ENCODE measurements at places on chromosomes 1 and 21.

DNA sequence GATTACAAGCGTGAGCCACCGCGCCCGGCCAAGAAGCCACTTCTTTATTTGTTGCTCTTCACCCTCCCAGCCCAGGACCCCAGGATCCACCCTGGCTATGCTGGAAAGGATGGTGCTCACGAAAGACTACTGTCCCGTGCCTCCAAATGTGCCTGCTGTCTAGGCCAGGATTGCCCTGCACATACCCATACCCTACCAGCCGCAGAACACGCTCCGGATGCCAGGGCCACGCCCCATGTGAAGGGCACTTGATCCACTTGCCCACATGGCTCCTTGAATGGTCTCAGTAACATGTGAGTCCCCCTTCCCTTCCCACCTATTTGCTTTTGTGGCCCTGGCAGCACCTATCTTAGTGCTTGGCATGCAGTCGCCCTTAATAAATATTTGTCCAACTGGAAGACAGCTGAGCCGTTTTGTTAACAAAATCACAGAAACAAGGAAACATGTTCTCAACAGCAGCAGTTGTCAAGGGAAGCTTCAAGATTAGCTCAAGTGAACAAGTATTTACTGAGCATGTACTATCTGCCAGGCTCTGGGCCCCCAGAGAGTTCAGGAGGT is 13.8 kb upstream of the UBXN10 start:
- DNase-seq, result no peak

DNA sequence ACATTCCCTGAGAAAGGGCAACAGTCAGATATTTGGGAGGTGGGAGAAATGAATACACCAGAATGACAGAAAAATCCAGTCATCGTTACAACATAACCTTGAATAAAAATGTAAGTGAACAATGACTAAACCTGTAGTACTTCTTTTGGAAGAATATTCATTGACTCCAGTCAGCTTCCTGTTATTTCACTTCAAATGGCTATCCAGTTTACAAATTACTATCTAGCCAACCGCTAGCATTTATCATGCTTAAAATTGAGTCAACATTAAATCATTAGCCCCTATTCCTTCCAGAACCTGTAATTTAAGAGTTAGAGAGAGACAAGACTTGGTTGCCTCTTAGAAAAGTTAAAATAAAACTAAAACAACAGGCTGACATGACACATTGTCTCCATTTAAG is 33.6 kb downstream of the WLS start:
- no peak for DNase-seq

DNA sequence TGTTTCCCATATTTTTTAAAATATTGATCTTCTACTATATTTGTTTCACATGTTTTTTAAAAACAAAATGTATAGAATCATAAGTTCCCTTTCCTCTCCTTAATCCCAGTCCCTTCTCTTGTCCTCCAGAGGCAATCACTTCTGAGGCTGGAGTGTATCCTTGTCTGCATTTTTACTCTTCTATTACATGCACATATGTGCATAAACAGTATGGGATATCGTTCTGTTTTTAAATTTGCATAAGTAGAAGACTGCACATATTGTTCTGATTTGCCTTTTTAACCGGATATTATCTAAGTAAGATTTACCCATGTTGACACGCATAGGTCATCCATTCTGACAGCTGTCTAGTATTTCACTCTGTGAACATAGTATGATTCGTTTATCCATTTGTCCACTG is 142.0 kb downstream of the TRABD2B start:
- DNase-seq, result no peak

DNA sequence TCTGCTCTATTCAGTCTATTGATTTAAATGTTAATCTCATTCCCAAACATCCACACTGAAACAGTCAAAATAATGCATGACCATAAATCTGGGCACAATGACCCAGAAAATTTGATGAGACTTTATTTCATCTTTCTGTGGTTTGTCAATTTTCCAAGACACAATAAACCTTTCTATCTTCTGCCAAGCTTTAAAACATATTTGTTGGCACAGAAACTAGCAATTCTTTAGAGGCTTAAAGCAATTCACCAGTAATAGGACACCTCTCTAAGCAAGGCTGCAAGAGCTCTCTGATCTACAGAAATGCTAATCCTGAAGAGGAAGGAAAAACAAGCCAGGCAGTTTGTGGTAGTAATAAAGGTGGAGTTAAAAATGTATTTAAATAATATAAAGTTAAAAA is 113.7 kb downstream of the FCRL5 start:
- no peak for DNase-seq

DNA sequence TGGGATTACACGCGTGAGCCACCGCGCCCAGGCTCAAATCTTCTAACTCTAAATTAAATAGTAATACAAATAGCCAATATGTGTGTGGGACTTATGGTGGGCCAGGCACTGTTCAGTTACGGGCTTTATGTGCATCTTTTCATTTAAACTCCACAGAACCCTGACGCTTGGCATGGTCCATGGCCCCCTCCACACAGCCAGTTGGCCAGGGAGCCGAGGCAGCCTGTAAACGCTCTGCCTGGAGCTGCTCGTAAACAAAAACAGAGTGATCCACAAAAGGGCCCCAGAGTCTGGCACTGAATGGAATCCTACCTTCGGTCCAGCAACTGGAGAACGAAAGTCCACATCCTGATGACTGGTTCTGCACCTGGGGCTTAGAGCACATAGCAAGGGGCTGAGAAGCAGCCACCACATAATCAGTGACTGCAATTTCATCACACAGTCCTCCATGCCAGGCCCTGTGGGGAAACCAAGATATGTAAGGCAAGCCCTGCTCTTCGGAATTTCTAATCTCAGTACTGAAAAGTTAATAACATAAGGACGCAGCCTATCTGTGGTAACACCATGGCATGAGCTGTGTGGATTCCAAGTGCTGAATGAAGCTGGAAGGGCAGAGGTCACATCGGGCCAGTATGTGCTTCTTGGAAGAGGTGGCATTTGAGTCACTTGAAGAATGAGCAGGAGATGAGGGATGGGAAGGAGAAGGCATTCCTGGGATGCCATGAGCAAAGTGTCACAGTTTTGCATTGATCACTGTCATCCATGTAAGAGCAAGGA is 13.5 kb upstream of the ADAMTSL4 start:
- DNase-seq, result peak; percentile 70

GRCh38 chr1:237154157-237154556 is 112.2 kb downstream of the RYR2 start:
- DNase-seq, result no peak

- no peak for DNase-seq
These were observed 226.7 kb upstream of the RUNX1 start for GRCh38 chr21:35275776-35276175.

Data from ACHN (cell line).